T-helper 17 cell (primary cell): ENCODE measurements at places on chromosomes 1 and 21.

- no peak overlapping the region for H3K27ac ChIP-seq
- DNase-seq = no peak
- H3K36me3 ChIP-seq = no peaks in the 10 kb centered on the region
- no peaks in the 10 kb centered on the region for H3K4me1 ChIP-seq
- H3K27me3 ChIP-seq = peaks cover 35% of the 10 kb centered on the region
These were observed 115.3 kb downstream of the C1orf21 start for GRCh38 chr1:184502161-184502560.

- no peak overlapping the region for H3K27ac ChIP-seq
- peaks cover 3% of the 10 kb centered on the region for H3K36me3 ChIP-seq
- DNase-seq = no peak
- peaks cover 74% of the 10 kb centered on the region for H3K27me3 ChIP-seq
These were observed 7.2 kb downstream of the VASH2 start for GRCh38 chr1:212957546-212957945.

GRCh38 chr1:14055442-14056223 lies 355.6 kb downstream of the PRDM2 start:
- H3K27me3 ChIP-seq = no peaks in the 10 kb centered on the region
- H3K4me1 ChIP-seq = no peaks in the 10 kb centered on the region
- no peak overlapping the region for H3K4me3 ChIP-seq
- H3K27ac ChIP-seq = no peak overlapping the region

- H3K4me3 ChIP-seq = no peak overlapping the region
- H3K4me1 ChIP-seq = peaks cover 3% of the 10 kb centered on the region
- no peak overlapping the region for H3K27ac ChIP-seq
- H3K36me3 ChIP-seq = no peaks in the 10 kb centered on the region
- no peak for DNase-seq
These were observed 32.6 kb downstream of the ATP1B1 start for GRCh38 chr1:169138866-169139670.

DNA sequence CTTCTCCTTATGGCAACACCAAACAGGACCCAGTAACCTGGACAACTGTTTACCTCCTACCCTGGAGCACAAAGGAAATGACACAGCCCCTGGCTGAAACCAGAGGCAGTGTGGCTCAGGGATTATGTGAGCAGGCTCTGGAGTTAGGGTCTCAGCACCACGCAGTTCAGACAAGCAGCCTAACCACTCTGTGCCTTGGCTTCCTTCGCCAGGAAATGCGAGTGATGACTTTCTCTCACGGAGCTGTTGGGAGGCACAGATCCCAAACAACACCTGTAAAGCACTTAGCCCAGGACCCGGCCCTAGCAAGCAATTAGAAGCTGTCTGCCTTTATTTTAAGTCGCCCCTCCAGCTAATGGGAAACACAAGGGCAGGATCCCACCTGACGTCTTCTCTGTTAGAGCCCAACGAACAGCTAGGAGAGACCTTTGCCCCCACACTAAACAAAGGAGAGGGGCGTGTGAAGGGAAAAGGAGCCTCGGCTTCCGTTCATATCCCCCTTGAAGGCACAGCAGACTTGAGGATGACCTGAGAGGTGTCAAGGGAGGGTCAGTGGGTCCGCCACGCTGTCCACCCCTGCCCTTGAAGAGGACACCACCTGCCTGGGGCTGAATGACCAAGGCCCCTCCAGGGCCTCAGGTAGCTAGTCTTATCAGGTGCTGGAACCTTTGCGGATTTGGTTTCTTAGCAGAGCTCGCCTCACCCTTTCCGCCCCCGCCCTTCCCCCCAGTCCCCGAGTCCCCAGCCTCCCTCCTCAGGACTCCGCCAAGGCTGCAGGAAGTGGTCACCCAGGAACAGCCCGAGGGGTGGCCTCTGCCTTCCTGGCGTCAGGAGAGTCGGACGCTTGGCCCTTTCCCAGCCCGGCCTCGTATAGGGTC lies 860 bp downstream of the TMEM63A start:
- peaks cover 4% of the 10 kb centered on the region for H3K36me3 ChIP-seq
- peak overlapping the region; percentile 87 for H3K27ac ChIP-seq
- no peaks in the 10 kb centered on the region for H3K27me3 ChIP-seq

DNA sequence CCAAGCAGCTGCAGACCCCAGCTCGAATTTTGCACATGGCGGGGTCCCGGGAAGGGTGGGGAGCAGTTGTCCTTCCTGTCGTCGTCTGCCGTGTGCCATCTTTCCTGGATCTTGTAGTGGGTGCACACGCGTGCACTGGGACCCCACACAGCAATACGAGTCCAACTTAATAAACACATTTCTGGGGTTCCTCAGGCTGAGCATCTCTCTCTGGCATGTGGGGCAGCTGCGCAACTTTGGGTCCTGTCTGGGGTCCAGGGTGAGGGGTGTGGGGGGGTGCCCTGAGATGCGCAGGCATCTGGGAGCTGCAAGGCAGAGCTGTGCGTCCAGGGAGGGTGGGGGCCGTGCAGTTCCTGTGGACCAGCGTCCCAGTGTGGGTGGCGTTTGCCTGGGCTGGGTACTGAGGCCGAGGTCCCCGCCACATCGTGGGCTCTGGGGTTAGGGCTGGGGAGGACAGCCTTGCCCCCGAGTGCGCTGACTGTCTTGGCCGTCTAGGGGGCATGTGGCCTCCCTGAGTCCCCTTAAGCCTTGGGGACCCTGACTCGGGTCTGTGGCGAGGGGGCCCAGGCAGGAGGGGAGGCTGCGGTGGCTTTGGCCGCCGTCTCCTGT lies 652 bp upstream of the PLEKHN1 start:
- DNase-seq = no peak
- no peak overlapping the region for H3K27ac ChIP-seq
- H3K4me3 ChIP-seq = peak overlapping the region; percentile 72
- H3K4me1 ChIP-seq = peaks cover 8% of the 10 kb centered on the region

DNA sequence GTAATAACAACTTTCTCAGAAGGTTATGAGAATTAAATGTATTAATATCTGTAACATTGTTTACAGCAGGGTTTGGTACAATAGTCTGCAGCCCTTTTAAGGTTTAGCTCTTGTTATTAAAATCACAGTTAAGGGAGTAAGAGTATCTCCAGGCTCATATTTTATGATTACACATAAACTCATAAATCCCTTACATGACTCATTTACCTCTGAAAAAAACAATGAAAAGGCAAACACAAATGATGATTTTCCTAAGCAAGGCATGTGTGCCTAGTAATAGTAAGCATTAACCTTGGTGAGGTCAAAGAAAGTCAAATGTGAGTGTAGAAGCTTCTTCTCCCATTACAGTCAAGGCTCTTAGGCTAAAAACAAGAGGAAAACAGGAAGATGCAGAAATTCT lies 84.5 kb upstream of the ADGRL4 start:
- no peaks in the 10 kb centered on the region for H3K4me1 ChIP-seq
- H3K36me3 ChIP-seq = no peaks in the 10 kb centered on the region
- no peak overlapping the region for H3K4me3 ChIP-seq
- DNase-seq = no peak

DNA sequence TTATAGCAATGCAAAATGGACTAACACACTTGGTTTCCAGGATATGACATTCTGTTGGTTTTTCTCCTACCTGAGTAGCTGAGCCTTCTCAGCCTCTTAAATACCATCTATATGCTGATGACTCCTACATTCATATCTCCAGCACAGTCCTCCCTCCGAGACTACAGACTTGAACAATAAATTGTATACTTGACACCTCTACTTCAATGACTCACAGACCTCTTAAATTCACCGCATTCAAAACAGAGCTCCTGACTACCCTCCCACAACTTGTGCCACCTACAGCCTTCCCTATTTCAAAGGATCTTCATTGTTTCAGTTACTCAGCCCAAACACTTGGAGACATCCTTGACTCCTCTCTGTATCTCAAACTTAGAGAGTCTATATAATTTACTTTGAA lies 66.8 kb upstream of the ASB17 start:
- no peaks in the 10 kb centered on the region for H3K36me3 ChIP-seq
- H3K27me3 ChIP-seq = peaks cover 6% of the 10 kb centered on the region
- no peak overlapping the region for H3K27ac ChIP-seq
- H3K4me1 ChIP-seq = no peaks in the 10 kb centered on the region
- no peak for DNase-seq

DNA sequence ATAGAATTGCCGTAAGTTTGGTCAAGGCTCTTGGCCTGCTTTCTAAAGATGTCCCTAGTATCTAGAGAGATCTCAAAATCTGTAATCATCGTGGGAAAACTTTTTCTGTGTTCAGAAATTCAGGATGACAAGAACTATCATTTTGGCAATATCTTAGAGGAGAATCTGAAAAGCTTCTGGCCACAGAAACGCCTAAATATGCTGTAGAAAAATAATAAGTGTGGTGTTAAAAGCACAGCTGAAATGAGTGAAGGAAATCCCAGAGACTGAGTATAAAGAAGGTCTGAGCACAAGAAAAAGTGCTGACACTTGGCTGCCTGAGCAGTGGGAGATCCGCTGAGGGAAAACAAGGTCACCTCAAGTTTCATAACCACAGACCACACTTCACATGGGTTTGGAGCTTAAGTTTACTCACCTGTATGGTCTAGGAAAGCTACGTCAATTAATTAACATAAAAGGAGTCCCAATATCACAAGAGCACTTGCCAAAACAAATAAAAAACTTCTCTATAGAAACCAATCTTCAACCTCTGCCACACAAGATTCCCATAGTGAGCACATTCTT lies 235.2 kb upstream of the IRF2BP2 start:
- peak overlapping the region; percentile 77 for H3K4me3 ChIP-seq
- H3K36me3 ChIP-seq = no peaks in the 10 kb centered on the region
- H3K4me1 ChIP-seq = peaks cover 43% of the 10 kb centered on the region

DNA sequence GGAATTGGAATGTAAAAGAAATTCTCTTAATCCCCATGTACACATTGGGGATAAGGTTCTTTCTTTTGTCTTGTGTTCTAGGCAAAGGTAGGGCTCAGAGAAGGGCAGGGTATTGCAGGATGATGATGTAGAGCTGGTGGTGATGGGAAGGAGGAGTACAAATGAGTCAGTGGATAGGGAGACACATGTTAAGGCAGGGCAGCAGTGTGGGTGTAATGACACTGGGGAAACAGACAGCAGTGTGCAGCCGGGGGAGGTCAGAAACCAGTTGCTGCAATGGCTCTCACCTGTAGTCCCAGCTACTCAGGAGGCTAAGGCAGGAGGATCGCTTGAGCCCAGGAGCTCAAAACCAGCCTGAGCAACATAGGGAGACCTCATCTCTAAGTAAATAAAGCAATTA lies 5.1 kb downstream of the NLRP3 start:
- no peak for DNase-seq
- H3K4me3 ChIP-seq = peak overlapping the region; percentile 75
- peaks cover 24% of the 10 kb centered on the region for H3K36me3 ChIP-seq
- H3K4me1 ChIP-seq = peaks cover 58% of the 10 kb centered on the region

DNA sequence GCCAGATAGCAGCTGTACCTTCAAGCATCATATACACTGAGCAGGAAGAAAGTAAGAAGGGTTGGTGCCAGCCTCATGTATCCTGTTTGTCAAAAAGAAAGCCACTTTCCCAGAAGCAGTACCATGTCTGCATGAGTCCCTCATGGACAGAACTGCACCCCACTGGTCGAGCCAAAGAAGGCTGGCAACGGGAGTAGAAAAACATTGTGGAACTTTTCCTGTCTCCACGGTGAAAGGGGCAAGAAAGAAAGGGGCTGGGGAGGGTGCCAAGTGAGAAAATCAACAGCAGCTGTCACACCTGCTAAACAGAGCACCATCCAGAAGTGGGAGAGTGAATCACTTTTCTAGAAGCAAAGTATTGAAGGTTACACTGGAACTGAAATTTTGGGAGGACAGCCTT lies 621.7 kb downstream of the LMO4 start:
- no peak overlapping the region for H3K4me3 ChIP-seq
- H3K27me3 ChIP-seq = peaks cover 57% of the 10 kb centered on the region
- no peak for DNase-seq
- H3K36me3 ChIP-seq = no peaks in the 10 kb centered on the region
- peaks cover 4% of the 10 kb centered on the region for H3K4me1 ChIP-seq

DNA sequence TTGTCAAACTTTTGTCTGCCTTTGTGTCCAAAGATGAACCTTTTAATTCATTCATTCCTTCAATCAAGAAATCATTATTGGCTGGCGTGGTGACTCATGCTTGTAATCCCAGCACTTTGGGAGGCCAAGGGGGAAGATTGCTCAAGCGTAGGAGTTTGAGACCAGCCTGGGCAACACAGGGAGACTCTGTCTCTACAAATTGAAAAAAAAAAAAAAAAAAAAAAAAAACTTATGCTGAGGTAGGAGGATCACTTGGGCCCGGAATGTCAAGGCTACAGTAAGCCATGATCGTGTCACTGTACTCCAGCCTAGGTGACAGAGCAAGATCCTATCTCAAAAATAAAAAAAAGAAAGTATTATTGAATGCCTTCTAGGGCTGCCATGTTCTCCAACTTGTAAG lies 51.3 kb upstream of the CXADR start:
- H3K27ac ChIP-seq = no peak overlapping the region
- DNase-seq = no peak
- no peaks in the 10 kb centered on the region for H3K36me3 ChIP-seq
- H3K4me1 ChIP-seq = peaks cover under 1% of the 10 kb centered on the region

- DNase-seq = peak; percentile 73
- H3K4me1 ChIP-seq = peaks cover 8% of the 10 kb centered on the region
- peak overlapping the region; percentile 59 for H3K27ac ChIP-seq
- H3K4me3 ChIP-seq = no peak overlapping the region
These were observed 50.9 kb downstream of the HTR6 start for GRCh38 chr1:19715334-19716203.

GRCh38 chr1:156001021-156001661 lies 19.6 kb downstream of the SSR2 start:
- no peaks in the 10 kb centered on the region for H3K27me3 ChIP-seq
- H3K27ac ChIP-seq = peak overlapping the region; percentile 67
- H3K4me1 ChIP-seq = peaks cover 13% of the 10 kb centered on the region
- DNase-seq = no peak
- H3K4me3 ChIP-seq = no peak overlapping the region

DNA sequence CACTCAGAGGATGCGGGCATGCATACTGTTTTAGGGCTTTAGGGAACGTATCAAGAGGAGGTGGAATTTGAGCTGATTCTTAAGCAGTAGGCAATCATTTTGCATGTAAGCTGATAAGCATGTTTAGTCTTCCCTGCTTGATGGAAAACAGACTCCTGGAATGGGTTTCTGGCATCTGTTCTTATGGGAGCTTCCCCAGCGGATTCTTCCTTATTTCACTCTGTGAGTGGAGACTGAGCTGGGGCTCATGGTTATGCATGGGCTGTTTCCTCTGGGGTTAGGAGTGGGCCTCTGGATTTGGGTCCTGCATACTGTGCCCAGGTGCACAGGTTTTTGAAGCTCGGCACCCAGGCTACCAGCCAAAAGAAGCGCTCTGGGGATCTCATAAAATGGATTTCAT lies 93.4 kb downstream of the DIRAS3 start:
- H3K4me1 ChIP-seq = no peaks in the 10 kb centered on the region
- DNase-seq = no peak
- no peak overlapping the region for H3K27ac ChIP-seq
- no peaks in the 10 kb centered on the region for H3K27me3 ChIP-seq

DNA sequence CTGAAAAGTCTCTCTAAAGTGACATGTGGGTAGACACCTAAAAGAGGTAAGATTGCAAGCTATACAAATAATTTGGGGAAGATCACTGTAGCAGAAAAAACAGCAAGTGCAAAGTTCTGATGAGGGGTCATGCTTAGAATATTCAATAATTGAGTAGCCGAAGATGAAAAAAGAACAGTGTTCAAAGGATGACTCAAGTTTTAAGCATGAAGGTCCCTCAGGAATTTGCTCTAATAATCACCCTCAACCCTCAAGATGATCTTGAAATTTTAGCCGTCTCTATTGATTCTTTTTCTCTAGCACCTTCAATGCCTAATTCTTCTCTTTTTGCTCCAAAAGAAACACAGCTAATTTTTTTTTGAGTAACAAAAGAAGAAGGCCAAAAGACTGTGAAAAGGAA lies 190.6 kb upstream of the ZNHIT6 start:
- H3K36me3 ChIP-seq = no peaks in the 10 kb centered on the region
- no peak overlapping the region for H3K27ac ChIP-seq
- no peaks in the 10 kb centered on the region for H3K4me1 ChIP-seq
- no peak for DNase-seq
- no peak overlapping the region for H3K4me3 ChIP-seq

GRCh38 chr1:29393451-29393826 lies 157.1 kb downstream of the PTPRU start:
- H3K4me1 ChIP-seq = no peaks in the 10 kb centered on the region
- H3K27me3 ChIP-seq = peaks cover 47% of the 10 kb centered on the region
- H3K4me3 ChIP-seq = no peak overlapping the region
